ENCODE measurements at places on chromosomes 11 and 22.

DNA sequence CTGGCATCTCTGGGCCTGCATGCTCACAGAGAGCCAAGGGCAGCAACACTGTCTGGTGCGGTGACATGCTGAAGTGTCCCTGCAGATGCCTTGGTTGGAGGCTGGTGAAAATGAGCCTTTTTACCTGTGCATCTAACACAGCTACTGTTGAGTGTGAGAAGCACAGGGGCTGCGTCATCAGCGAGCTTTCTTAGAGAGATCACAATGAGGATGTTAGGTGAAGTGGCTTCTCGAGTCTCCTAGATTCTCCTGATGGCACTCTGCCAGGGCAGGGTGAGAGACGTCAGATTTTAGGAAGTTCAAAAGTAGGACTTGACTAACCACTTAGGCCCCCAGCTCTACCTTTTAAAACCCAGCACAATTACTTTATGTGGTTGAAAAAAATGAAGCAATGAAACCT, 3.6 kb upstream of the SLC15A3 start:
- no peak for DNase-seq

- no peak for DNase-seq
Observed at GRCh38 chr11:131928992-131929391, 558.6 kb downstream of the NTM start.

GRCh38 chr11:118170882-118171268, 5.6 kb downstream of the SCN2B start:
- no peak for DNase-seq

GRCh38 chr22:20424932-20425565, 12.6 kb downstream of the SCARF2 start:
- DNase-seq = no peak

DNA sequence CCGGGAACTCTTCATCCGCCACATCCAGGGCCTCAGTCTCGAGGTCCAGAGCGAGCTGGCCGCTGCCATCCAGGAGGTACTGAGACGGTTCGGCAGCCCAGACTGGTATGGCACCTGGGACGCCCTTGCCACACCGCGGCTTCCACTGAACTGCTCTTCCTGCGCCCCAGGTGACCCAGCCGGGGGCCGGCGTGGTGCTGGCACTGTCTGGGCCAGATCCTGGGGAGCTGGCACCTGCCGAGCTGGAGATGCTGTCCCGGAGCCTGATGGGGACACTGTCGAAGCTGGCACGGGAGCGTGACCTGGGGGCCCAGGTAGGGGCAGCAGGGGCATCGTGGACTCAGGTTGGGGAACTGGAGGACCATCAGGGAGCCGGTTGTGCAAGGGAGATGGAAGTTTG, 1.4 kb downstream of the CCDC88B start:
- DNase-seq = no peak

- no peak for DNase-seq
Observed at GRCh38 chr11:93005239-93005638, 35.8 kb downstream of the MTNR1B start.

DNA sequence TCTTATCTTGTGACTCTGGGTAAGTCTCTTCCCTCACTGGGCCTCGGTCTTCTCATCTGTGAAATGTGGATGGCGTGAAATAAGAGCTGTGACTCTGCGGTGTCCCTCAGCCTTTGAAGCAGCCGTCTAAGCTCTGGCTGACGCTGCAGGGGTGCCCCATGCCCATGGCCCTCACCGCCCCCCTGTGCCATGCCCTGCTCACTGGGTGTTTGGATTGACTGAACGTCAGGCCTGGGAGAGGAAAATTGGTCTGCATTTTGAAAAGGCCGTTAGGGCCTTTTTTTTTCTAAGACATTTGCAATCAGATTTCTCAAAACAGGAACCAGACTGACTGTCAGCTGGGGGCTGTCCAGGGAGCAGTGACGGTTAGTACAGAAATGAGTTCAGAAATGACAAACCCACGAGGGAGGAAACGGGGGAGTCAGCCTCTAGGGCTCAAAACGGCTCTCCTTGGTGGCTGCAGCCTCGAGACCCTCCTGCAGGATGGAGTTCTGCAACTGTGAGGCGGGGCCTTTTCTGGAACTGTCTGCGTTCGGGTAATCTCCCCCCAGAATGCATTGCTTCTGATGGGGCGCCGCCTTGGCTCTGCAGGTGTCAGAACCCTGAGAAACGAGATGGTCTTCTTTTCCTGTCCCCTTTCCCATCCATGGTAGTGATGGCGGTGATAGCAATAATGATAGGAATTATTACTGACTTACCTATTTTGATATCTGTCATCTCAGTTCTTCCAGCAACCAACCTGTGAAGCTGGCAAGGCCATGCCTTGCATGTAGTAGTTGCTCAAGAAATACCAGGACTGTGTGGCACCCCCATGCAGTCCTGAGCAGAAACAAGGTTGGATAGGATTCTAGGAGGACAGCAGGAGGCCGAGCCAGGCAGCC, 2.0 kb downstream of the GRK2 start:
- DNase-seq = no peak

DNA sequence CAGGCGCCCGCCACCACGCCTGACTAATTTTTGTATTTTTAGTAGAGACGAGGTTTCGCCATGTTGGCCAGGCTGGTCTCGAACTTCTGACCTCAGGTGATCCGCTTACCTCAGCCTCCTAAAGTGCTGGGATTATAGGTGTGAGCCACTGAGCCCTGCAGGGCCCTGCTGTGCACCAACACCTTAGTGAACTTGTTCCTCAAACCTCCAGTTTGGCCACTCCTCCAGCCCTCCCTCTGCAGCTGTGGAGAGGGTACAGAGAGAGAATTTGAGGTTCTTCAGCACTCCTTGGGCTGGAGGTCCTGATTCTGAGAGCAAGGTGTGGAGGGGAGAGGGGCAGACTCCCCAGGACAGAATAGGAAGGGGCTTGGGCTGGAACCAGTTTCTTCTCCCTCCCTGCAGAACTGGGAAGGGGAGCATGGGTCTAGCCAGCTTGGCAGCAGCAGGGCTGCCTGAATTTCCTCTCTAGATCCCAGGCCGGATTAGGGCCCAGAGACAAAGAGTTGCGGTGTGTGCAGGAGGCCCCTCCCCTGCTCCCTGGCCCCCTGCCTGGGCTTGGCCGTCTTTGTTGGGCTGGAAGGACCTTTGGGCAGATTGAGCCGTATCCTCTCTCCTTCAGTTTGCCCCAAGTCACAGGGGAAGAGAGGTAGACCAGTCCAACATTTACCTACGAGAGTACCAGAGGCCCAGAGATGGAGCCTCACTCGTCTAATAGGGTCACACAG, 2.3 kb upstream of the PEX16 start:
- DNase-seq = no peak

GRCh38 chr22:48434156-48434867, 1393.4 kb downstream of the BRD1 start:
- DNase-seq = no peak

- no peak for DNase-seq
Observed at GRCh38 chr11:41786087-41786486, 326.6 kb upstream of the LRRC4C start.

Data from NCI-H1694 treated with DMSO at 0.1 percent for 48 hours (cell line).